ENCODE measurements at places on chromosomes 1 and 21. TPM values are rescaled to one million over a fixed set of nuclear protein-coding genes. Genes with fewer than 3 reads are reported as not detected.
A peak's percentile ranks its signal among the peaks of the same experiment; 100 is the strongest.

Gene PGLYRP4
- total RNA-seq: not detected

Gene RNU1-1
- under 0.01 TPM for total RNA-seq

Gene ATXN7L2
- 1.8 TPM for total RNA-seq

Gene GART
- 85.8 TPM for total RNA-seq

Gene SMAP2
- total RNA-seq: 20.3 TPM

Gene ZNF593OS
- not detected for total RNA-seq

Gene CSRP1
- 389 TPM for total RNA-seq

Gene SPATA45
- not detected for total RNA-seq

Gene IPP
- 16.2 TPM for total RNA-seq

Gene KMO
- total RNA-seq: under 0.01 TPM

DNA sequence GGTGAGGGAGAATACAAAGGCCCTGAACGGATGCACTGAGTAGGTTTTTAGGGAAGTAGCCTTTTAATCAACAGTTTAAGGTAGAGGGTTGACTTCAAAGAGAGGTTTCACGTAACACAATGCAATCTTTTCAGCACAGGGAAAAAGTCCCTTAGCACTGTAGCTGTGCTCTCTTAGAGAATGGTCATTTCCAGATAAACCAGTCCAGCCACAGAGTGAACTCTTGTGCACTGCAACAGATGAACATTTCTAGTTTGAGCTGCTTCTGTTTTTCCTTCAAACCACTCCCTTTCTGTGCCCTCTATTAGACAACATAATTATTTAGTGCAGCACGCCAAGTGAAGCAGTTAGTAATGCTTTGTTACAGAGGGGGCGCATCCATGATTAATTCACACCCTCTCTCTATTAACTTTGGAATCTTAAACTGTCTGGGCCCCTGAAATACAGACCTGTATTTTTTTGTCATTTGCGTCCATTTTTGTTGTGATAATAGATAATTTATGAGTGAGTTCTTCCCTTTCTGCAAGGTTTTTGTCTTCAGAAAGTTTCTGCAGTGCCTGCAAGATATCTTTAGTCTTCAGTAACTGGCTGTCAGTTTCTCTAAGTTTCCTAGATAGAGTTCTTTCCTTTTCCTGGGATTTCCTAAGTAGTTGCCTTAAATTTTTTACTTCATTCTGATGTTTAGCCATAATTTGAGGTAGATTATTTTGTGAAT, 22.9 kb downstream of the LCA5L start:
- no peak for DNase-seq

- DNase-seq: peak; percentile 58
Measured at GRCh38 chr1:55781944-55782482, 566.8 kb upstream of the USP24 start.

- DNase-seq: no peak
Measured at GRCh38 chr1:35838693-35839245, 31.0 kb downstream of the AGO4 start.

DNA sequence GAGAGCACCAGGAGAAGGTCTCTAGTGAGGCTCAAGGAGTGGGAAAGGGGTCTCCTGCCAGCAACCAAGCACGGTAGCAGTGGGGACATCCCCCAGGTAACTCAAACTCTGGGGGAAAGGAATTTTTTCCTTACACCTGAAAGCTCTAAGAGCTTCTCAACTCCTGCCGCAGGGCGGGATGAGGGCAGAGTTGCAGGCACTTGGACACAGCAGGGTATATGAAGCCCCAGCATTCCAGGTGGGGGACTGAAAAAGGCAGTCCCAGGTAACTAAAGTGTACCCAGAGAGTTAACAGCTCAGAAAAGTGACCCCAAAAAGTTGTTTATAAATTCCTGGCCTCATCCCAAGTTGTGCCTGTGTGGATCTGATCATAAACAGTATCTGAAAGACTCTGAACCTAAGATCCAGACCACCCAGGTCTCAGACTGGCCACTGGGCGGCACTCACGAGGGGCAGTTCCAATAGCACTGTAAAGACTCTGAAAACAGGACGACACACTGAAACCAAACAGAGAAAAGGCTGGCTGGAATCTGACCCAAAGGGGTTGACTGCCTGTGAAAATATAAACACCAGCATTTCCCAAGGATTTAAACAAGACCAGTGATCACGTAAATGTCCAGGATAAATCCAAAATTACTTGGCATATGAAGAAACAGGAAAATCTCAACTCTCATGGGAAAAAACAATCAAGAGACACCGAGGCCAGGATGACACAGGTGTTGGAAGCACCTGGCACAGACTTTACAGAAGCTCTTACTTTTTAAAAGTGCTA, 47.5 kb downstream of the HSF2BP start:
- no peak for DNase-seq

DNA sequence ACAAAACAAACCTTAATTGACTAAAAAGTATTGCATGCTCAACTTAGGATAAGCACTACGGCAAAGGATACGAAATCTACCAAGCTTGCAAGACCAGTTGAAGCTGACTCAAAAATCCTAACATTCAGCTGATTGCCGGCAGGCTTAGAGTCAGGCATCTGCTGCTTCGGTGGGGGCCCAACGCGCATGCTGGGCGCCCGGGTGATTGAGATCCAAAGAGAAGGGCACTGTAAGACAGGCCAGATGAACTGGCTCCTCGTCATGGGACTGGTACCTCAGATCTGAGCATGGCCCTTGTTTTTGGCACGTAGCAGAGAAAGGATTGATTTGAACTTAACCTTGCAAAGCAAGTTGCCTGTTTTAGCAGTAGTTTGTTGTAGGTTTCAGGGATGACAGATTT, 86.6 kb downstream of the PRDM2 start:
- DNase-seq: no peak

DNA sequence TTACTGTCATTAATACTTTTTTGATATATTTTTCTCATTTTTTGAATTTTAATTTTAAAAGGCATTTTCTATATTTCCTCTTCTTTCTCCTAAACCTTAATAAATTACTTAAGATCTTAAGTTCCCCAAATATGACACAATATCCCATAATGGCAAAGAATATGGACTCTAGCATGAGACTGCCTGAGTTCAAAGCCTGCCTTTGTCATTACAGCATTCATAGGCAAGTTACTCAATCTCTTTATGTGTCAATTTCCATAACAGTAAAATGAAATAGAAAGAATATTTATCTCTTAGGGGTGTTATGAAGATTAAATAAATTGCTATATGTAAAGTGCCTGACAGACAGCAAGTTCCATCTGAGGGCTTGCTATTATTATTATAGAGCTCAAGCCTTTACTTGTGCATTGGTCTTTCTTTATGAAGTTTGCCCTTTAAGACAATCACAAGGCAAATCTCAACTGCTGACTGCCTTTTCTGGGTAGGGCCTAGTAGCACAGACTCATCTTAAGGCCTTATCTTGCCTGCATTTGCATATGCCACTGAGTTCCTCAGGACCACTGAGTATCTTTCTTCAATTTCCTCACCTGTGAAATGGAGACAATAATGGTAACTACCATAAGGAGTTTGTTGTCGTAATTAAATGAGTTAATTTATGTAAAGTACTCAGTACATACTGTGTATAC, 231.0 kb downstream of the NRIP1 start:
- DNase-seq: no peak

DNA sequence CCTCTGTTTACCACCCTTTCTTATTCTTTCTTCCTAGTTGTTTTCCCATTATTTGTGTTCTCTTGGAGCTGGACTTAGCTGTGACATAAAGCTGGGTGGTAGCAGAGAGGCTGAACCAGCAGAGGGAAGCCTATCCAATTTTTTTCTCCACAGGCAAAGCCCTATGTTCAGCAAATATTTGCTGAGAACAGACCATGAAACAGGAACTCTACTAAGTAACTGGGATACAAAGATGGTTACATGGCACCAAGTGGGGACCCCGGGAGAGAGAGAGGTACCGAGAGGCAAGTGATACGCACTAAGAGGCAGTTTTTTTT, 6.6 kb downstream of the CFAP141 start:
- peak; percentile 61 for DNase-seq

GRCh38 chr1:78475888-78476610, 14.7 kb upstream of the PTGFR start:
- no peak for DNase-seq

DNA sequence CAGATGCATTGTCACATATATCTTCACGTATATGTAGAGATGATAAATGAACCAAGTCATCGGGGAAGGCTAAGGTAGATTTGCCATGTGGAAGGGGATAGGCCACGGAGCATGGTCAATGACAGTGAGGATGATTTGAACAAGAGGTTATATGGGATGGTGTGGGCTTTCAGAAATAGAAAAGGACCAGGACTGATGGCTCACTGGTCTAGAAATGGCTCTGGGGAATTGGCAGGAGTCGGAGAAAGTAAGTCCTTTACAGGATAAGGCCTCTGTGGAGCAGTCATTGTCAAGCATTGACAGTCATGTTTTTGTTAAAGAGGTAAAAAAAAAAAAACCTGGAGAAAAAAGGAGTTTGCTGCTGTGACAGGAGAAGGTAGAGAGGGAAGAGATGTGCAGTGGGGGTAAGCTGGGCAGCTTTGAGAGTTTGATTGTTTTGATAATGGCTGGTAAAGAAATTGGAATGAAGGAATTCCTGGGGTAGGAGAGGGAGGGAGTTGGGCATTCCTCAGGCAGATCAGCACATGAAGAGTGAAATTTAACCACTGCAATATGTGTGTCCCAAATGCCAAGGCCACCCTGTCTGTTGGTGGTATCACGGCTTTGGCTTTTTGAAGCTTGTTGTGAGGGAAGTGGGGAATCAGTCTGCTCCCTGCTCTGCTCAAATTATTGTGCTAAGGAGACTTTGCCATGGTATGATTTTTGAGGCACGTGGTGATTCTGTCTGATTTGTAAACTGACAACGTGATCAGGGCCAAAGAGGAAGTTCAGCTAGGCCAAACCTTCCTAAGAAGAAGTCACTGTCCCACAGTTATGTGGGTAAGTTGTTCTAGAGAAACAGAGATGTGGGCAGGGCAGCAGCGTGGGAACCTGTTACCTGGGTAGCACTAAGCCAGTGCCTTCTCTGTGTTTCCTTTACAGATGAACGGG, 26.0 kb downstream of the MACF1 start:
- peak; percentile 90 for DNase-seq

- DNase-seq: peak; percentile 79
Measured at GRCh38 chr1:87451229-87451920, 122.7 kb downstream of the LMO4 start.

GRCh38 chr1:113278777-113279176, 111.5 kb upstream of the MAGI3 start:
- no peak for DNase-seq

DNA sequence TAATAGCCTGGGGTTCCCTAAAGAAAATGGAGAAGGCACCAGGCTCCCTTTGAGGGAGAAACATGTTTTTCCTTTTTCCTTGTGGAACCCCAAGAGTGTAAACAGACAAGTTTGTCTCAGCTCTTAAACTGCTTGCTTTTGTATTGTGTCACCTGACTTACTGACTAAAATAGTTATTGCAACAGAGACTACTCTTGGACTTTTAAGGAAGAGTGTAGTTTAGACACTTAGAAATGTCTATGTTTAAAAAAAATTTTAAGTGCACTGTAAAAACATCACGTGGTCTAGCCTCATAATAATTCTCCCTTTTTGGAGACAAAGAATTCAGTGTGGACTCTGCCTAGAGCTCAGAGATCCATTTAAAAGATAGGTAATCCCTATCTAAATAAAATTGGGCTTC, 141.1 kb downstream of the TRIM33 start:
- no peak for DNase-seq

- no peak for DNase-seq
Measured at GRCh38 chr1:116763116-116763786, 9.0 kb downstream of the CD2 start.

- DNase-seq: no peak
Measured at GRCh38 chr1:23477359-23478144, 6.4 kb downstream of the ASAP3 start.

- DNase-seq: no peak
Measured at GRCh38 chr1:96039910-96040309, 681.7 kb upstream of the PTBP2 start.

GRCh38 chr21:35833991-35834390, 226.3 kb downstream of the SETD4 start:
- DNase-seq: no peak

- no peak for DNase-seq
Measured at GRCh38 chr1:59215766-59216291, 81.1 kb upstream of the FGGY start.

- peak; percentile 81 for DNase-seq
Measured at GRCh38 chr1:109370712-109371340, 26.9 kb downstream of the SORT1 start.

DNA sequence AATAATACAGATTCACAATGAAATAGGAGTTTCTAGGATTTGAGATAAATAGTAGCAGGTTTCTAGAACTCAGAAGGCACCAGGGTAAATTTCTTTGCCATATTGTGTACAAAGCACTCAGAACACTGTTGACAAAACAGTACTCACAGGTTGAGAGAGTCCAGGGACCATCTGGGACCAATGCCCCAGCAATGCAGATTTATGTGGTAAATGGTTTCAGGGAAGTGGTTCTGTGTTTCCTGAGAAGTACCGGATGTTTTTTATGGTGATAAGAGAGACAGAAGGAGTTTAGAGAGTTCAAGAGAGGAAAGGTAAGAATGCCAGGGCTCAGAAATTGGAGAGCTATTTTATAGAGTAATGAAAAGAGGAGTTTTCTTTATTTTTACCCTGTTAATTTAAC, 29.6 kb upstream of the DIPK1A start:
- DNase-seq: no peak

GRCh38 chr21:31566611-31567010, 92.9 kb upstream of the SOD1 start:
- DNase-seq: peak; percentile 51

DNA sequence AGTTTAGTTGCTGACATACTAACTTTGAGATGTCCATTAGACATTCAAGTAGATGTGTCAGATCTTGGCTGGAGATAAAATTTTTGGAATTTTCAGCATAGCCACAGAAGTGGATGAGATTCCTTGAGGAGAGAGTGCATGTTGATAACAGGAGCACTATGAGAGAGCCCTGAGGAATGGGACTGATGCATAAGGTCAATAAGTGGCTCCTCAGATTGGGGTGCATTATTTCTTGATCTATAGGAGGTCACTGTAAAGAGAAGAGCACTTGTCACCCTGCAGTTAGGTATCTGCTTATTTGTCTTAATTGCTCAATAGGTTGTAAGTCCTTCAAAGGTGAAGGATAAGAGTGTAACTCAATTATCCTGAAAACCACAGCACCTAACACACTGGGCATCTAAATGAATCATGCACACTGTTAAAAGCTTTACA, 52.0 kb upstream of the TACSTD2 start:
- no peak for DNase-seq

- peak; percentile 99 for DNase-seq
Measured at GRCh38 chr1:150552128-150552910, 3.1 kb downstream of the ADAMTSL4 start.

- no peak for DNase-seq
Measured at GRCh38 chr1:160144921-160145320, 6.5 kb upstream of the ATP1A4 start.

GRCh38 chr21:38621132-38621531, 122.9 kb upstream of the ERG start:
- no peak for DNase-seq
